Esophagus squamous epithelium (tissue), 5 donors: ENCODE measurements at places on chromosomes 3 and 15.

GRCh38 chr3:64900156-64900555 is 212.4 kb upstream of the ADAMTS9 start:
- DNase-seq = no peak

- DNase-seq = no peak
Measured at GRCh38 chr15:52234596-52235541, 43.7 kb upstream of the GNB5 start.

DNA sequence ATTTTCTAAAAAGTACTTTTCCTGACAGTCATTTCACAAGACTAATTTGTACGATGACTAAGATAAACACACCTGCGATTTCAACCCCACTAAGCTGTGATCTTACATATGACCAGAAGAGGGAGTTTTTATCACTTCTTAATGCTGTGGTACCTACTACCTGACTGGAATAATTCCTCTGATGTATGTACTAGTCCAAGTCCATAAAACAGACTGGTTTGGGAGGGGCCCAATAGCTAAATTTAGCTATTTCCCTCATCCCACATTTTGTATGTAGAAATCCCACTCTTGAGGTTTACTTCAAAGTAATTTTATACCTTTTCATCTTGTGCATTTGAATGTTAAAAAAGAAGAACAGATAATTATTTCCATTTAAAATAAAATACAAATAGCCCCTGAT is 49.7 kb upstream of the SCAANT1 start:
- DNase-seq = no peak

- DNase-seq = no peak
Measured at GRCh38 chr15:68328964-68329363, 51.4 kb downstream of the FEM1B start.

- DNase-seq = no peak
Measured at GRCh38 chr3:9497821-9498565, 55.6 kb downstream of the LHFPL4 start.

- no peak for DNase-seq
Measured at GRCh38 chr15:95558131-95558530, 772.4 kb upstream of the NR2F2 start.

GRCh38 chr3:72999951-73000350 is 3.3 kb downstream of the PPP4R2 start:
- DNase-seq = no peak

- DNase-seq = no peak
Measured at GRCh38 chr3:108099244-108099643, 8.4 kb upstream of the CD47 start.

GRCh38 chr3:172315401-172316091 is 132.7 kb downstream of the GHSR start:
- no peak for DNase-seq

DNA sequence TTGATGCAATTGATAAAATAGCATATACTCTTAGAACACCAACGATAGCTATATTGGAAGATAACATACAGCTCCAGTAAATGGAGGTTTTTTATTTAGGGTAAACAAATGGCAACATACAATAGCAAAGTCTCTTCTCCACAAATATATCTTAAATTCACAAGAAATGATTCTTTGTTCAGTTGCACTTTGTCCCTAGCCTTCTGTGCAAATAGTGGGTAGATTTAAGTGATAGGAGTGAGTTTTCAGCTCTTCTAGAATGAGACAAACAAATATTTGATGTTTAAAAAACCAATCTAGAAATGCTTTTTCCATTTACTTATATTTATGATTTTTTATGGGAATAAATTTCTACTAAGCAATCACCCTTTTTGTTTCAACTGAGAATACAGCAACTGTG is 253.8 kb downstream of the NEK10 start:
- DNase-seq = no peak

- DNase-seq = no peak
Measured at GRCh38 chr3:24336101-24336500, 158.5 kb downstream of the THRB start.

DNA sequence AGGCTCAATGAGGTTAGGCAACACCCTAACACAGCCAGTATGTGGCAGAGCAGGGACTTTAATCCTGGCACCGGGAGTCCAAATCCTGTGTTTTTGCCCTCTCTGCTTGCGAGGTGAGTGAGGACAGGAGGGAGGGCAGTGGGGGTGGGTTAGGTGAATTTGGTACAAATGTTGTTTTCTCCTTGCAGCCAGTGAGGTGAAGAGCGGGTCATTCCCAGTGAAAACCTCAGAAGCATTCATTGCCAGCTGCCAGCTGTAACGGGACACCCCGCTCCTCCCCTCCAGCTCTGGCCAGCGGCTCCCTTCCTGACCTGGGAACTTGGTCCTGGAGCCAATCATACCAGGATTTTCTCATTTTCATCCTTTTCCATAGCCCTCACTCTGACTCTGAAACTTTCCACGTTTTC is 45.7 kb upstream of the RAB6B start:
- no peak for DNase-seq

GRCh38 chr15:73355612-73356265 is 13.0 kb downstream of the HCN4 start:
- no peak for DNase-seq

DNA sequence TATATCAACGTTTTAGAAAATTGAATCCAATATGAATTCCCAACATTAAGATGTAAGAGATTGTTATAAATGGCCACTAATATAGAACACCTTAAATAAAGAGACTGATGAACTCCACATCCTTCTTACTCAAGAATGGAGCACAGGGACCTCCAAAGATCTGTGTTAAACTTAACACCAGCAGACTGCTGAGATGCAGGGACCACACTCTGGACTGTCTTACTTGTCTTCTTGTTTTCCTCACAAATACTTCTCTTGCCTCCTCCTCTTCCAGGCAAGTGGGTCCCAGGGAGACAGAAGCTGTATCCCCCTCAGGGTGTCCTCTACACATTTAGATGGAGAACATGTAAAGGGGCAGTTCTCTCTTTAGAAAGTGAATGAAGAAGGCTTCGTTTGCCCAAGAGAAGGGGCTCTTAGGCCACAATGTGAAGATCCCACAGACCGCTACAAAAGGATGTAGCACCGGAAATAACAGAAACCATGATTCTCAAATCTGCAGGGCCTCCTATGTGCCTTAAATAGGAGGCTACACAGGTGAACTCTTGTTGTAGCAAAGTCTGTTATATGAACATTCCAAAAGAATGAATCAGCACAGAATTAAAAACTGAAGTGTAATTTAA is 52.2 kb downstream of the SATB1 start:
- no peak for DNase-seq

DNA sequence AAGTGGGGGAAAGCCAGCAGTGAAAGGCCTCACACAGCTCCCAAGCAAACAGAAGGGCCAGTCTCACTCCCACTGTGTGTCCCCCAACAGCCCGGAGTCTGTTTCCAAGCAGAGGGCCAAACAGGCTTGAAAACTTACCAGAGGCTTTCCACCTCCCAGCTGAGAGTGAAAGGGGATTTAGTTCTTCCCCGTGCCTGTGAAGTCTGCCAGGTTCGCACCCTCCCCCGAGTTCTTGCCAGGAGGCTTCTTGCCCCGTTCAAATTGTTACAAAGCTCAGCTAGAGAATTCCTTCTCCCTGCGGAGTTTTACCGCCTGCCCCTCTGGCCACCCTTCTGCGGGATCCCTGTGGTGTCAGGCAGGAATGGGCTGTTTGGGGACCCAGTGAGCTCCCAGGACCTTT is 68.0 kb upstream of the WNT7A start:
- DNase-seq = no peak

DNA sequence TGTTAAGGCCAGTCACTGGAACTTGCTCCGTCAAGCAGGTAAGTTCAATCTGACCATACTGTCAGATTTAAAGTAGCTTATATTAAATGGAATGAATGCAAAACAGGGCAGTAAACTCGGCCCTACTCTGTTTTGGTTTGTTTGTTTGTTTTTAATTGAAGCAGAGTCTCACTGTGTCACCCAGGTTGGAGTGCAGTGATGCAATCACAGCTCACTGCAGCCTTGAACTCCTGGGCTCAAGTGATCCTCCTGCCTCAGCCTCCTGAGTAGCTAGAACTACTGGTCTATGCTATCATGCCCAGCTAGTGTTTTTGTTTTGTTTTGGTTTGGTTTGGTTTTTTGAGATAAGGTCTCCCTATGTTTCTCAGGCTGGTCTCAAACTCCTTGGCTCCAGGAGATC is 305.0 kb downstream of the FEZF2 start:
- no peak for DNase-seq

DNA sequence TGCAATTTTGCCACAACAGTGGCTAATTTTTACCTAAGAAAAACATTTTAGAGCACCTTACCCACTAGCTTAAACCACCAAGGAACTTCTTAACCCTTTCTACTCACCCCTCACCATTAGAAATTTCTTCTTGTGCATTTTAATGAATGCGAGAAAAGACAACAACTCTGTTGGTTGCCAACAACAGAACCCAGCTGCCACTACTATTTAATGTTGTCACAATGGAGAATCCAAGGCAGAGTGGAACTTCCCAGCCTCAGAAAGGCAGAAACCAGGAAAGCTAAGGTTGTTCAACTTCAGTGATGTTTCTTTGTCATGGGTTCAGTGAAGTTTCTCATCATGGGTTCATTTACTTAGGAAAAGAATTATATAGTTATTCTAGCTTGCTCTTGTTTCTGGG is 325.2 kb upstream of the ARL6 start:
- no peak for DNase-seq

GRCh38 chr3:13277860-13278531 is 142.1 kb downstream of the NUP210 start:
- DNase-seq = no peak

GRCh38 chr3:38345879-38346586 is 552 bp upstream of the XYLB start:
- DNase-seq = no peak

- no peak for DNase-seq
Measured at GRCh38 chr3:81426826-81427577, 334.4 kb downstream of the GBE1 start.

- DNase-seq = no peak
Measured at GRCh38 chr3:94291686-94292085, 228.8 kb downstream of the NSUN3 start.

DNA sequence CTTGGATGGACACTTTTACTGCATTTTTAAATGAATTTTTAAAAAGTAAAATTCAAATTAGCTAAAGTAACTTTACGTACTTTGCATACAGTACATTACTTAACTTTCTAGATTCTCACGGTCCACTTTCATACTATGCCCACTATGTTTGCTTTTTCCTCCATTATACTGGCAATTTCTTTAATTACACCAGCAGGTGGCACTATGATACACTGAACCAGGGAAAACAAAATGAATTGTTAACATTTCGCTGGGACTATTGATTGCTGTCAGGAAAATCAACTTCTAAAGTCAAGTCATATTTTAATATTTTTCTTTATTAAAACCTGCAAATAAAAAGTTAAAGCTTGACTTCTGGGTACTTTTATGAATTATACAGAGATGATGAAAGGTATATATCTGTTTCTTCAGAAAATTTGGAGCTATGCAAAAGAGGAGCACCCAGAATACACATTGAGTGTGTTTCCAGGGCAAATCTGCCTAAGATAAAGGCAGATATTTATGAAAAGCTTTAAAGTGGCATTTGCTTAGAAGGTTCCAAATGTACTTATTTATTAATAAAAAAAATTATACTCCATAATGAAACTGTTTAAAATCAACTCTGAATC is 21.8 kb upstream of the POU1F1 start:
- DNase-seq = no peak

DNA sequence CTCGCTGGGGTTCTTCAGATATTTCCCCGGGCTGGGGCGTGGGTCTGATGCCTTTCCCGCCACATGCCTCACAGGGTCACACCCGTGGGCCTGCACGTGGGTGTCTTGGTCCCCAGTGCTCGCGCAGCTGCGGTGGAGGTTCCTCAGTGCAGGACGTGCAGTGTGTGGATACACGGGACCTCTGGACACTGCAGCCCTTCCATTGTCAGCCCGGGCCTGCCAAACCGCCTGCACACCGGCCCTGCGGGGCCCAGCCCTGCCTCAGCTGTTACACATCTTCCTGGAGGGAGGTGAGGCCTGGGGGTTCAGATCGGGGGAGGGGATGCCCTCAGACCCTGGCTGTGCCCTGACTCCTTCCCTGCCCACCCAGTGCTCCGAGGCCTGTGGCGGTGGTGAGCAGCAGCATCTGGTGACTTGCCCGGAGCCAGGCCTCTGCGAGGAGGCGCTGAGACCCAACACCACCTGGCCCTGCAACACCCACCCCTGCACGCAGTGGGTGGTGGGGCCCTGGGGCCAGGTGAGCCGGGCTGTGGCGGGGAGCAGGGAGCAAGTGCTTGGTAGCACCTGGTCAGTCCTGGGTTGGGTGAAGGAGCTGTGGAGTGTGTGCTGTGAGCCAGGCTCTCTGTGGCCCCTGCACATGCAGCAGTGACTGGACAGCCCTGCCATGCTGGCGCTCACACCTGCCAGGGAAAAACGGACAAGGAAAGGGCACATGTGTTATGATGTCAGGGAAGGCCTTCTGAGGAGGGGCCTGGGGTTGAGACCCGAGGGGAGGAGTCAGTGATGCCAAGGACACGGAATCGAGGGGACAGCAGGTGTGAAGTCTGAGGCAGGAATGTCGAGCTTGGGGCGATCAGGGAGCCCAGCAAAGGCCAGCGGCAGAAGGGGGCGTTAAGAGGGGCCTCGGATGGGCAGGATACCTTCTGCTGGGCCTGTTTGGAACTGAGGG is 88.9 kb downstream of the TBC1D2B start:
- no peak for DNase-seq

GRCh38 chr15:98826658-98827057 is 178.3 kb downstream of the IGF1R start:
- DNase-seq = no peak

- DNase-seq = no peak
Measured at GRCh38 chr3:47086071-47086470, 77.8 kb downstream of the SETD2 start.

GRCh38 chr3:62011666-62012065 is 361.7 kb downstream of the FEZF2 start:
- no peak for DNase-seq

GRCh38 chr3:191085091-191085490 is 114.0 kb upstream of the OSTN start:
- DNase-seq = no peak

DNA sequence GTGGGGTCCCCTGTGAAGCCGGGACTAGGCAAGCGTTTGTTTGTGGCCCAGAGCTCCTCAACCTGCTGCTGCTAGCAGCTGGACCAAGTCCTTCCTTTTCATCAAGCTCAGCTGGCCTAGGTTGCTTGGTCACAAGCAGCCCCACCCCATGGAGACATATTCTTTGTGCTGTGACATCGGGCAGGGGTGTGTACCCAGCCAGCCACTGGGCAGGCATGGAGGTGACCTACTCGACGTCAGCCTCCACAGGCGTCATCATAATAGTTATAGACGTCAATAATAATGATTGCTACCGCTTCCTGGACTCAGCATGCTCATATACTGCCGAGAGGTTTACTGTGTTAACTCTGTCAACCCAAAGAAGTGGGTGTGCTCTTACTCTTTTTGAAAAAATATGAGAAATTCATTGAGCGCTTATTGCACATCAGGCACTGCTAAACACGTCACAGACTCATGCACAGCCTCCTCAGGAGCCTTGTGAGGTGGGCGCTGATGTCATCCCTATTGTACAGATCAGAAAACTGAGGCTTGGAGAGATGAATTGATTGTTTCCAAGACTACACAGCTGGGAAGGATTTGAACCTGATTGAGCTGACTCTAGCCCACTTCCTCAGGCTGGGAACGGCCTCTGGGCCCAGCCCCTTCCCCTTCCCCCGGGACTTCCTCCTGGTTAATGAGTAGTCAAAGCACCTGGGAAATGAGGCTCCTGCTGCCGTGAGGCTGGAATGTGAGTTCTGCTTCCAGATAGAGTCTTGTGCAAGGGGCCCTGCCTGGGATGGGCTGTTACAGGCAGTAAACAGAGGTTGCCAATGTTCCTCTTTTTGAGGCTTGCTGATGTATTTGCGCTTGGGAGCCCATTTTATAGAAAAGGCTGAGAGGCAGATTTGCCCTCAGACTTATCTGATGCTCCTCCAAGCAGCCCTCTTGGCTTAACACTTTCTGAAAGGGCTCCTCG is 16.2 kb downstream of the SLC6A6 start:
- DNase-seq = no peak
